Activated gamma-delta T cell treated with anti-CD3 and anti-CD28 coated beads, Interleukin-2, amount 50 U/mL, for 16 hours (primary cell): ENCODE measurements at places on chromosomes 7 and 10.

- no peak for DNase-seq
Observed at GRCh38 chr10:96947036-96947435, 114.9 kb downstream of the LCOR start.

GRCh38 chr7:151923097-151923876, 33.0 kb upstream of the GALNTL5 start:
- no peak for DNase-seq

GRCh38 chr10:22643775-22644174, 70.6 kb downstream of the PIP4K2A start:
- no peak for DNase-seq

GRCh38 chr7:129773871-129774270, 162.4 kb downstream of the NRF1 start:
- no peak for DNase-seq

DNA sequence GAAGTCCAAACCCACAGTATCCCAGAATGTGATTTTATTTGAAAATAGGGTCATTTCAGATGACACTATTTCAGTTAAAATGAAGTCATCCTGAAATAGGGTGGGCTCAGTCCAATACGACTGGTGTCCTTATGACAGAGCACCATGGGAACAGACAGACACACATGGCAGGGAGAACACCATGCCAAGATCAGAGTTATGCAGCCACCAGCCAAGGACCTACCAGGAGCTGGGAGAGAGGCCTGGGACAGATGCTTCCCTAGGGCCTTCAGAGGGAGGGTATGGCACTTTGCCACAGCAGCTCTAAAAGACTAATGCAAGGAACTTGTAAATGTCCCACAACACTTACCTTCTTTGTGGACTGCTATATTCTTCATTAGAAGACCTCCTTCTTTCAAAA, 226.5 kb downstream of the NEBL start:
- no peak for DNase-seq

DNA sequence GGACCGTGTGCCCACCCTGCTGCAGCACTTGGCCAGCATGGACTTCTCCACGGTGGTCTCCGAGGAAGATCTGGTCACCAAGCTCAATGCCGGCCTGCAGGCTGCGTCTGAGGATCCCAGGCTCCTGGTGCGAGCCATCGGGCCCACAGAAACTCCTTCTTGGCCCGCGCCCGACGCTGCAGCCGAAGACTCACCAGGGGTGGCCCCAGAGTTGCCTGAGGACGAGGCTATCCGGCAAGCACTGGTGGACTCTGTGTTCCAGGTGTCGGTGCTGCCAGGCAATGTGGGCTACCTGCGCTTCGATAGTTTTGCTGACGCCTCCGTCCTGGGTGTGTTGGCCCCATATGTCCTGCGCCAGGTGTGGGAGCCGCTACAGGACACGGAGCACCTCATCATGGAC, 1.4 kb downstream of the RBP3 start:
- DNase-seq, result no peak

GRCh38 chr7:148485618-148486017, 104.9 kb upstream of the C7orf33 start:
- DNase-seq, result no peak
